ENCODE measurements at places on chromosomes 4 and X.

DNA sequence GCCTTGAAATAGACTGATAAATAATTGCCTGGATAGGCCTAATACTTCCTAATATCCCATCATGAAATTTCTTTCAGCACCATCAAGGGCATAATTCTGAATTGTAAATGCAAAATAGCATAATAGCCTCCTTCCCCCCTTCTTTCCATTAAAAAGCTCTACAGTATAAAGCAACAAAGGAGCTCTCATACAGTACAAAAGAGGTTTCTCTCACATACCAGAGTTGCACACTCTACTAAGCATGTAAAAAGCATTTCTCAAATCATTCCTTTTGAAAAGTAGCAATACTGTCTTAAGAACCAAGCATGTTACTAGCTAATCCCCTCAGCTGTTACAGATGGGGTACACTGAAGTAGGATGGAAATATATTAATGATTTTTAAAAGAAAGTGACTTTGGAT lies 509.0 kb downstream of the KLHL13 start:
- DNase-seq = peak; percentile 96

DNA sequence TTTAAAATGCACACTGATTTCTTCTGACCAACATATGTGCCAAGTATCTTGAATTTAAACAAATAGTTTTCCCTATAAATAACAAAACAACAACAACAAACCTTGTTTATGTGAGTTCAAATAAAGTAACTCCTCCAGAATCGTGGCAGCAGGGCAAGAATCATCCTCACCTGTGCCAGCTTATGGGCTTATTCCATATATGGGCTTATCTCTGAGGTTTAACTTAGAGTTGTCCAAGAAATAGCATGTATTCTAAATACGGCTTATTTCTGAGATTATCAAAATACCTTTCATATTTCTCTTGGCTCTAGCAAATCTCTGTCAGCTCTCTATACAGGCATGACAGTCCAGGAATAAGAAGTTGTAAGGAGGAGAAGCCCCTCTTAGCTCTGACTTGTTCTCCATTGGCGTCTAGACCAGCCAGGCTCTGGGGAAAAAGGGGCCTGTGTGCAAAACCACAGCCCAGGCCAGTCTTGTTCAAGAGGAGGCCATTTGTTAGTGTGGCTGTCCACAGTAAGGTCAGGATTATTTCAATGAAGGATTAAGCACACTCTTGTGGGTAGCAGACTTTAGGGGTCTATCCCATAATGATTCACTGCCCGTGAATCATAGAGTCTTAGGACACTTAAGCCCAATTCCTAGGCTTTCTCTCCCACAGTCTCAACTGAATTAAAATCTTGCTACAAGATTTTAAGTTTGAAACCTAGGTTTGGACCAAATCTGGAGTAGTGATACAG lies 63.2 kb downstream of the FRAS1 start:
- no peak for DNase-seq

- DNase-seq = no peak
Measured at GRCh38 chr4:43351970-43352806, 459.7 kb downstream of the GRXCR1 start.

- DNase-seq = no peak
Measured at GRCh38 chrX:132004728-132005127, 18.4 kb upstream of the STK26 start.

GRCh38 chrX:87664381-87664780 lies 146.8 kb downstream of the KLHL4 start:
- DNase-seq = peak; percentile 36

Data from HAP-1 (cell line).